ENCODE measurements at places on chromosomes 1 and 21.

DNA sequence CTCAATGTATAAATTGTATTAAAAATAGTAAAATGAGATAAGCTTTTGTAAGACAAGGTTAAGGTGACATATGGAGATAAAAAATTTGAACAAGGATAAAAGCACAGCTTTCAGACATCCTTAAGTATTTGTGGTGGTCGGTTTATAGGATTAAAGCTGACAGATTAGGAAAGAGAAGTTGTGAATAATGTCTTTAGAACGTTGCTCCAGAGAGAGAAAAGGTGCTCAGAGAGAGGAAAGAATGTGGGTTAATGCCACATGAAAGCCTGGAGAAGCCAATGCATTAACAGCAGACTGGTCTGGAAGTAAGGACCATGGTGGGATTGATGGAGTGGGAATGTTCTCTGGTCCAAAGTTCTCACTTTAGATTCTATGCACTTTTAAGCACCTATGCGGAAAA is 44.8 kb downstream of the ATP6V1G3 start:
- no peak for DNase-seq

GRCh38 chr1:160675641-160676410 is 29.0 kb upstream of the SLAMF1 start:
- peak; percentile 82 for DNase-seq

DNA sequence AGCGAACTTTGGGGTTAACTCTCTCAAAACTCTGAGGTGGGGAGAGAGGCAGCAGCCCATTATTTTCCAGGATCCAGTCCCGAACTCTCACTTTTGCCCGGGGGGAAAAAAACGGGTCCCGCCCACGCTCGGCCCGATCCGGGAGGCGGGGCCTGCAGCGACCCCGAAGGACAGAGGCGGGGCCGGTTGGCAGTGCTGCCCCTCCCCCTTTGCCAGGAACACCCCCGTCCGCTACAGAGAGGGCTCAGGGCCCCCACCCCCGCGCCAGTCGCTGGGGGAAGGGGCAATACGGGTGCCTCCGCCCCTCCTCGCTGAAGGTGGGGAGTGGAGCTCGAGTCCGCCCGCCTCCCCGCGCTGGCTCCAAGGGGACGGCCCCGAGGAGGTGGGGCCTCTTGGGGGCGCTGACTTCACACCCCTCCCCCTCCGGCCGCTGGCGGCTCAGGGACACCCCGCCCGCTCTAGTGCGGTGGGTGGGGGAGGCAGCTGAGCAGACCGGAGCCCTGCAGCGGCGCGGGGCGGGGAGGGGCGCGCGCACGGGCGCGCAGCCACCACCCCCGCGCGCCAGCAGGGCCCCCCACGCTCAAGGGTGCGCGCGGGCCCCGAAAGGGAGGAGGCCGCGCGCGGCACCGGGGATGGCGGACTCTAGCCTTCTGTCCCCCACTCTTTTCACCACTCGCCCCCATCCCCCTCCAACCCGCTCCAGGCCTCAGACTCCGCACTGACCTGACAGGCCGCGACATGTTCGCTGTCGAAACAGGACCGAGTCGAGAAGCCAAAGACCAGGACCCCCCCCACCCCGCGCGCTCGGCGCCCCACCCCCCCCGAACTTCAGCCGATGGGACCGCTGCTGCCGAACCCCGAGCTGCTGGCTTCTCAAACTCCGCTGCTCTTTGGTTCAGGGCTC is 496 bp downstream of the NUCKS1 start:
- DNase-seq: peak; percentile 96

DNA sequence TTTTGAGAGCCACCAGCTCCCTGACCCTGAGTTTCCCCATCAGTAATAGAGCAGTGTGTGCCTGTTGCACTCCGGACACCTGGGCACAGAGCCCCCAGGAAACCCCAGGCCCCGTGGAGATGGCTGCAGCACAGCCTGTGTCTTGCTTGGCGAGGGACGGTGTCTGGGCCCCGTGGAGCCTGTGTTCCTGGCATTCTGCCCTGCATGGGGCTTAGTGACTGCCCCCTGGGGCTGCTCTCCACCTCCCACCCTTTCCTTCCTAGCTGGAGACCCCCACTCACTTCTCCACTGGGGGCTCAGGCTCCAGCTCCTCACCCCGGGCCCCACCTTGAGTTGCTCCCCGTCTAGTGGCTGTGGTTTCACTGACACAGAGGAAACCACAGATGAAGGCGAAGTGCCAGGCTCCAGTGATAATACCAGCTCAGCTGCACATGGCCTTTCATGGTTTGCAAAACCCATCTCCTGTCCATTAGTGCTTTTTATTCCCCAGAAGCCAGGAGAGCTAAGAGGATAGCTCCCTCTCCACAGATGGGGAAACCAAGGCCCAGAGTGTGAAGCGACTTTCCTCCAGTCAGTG is 39.4 kb downstream of the DMRTB1 start:
- DNase-seq: no peak

DNA sequence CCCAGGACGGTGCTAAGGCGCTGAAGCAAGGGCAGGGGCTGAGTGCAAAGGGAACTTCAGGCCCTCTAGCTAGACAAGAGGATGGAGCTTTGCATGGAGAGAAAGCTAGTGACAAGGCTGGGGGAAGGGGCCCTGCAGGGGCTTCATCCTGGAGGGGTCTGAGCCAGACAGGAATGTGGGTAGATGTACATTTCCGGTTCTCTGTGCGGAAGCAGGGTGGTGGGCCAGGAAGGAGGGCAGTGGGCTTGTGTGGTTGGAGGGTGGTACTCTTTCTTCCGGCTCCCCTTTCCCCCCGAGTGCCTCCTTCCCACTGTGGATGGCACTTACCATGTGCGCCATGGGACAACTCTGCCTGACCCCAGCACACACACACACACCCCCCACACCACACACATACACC is 1.5 kb downstream of the KISS1 start:
- DNase-seq: no peak

DNA sequence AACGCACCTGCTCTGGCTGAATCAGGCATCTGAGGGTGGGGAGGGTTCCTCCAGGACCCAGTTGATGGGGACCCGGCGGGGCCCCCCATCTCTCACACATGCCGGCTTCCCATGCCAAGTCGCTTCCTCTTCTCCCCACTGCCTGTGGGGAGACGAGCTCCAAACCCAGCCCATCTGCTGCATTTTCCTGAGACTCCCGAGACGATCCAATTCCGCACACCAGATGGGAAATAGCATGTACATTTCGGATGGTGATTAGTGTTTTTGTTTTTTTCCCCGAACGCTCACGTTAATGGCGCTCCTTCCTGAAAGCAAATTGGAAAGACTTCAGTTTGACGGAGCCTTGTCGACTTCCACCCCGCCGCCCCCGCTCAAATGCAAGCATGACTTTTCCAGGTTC is 13.2 kb upstream of the GRIK3 start:
- no peak for DNase-seq

DNA sequence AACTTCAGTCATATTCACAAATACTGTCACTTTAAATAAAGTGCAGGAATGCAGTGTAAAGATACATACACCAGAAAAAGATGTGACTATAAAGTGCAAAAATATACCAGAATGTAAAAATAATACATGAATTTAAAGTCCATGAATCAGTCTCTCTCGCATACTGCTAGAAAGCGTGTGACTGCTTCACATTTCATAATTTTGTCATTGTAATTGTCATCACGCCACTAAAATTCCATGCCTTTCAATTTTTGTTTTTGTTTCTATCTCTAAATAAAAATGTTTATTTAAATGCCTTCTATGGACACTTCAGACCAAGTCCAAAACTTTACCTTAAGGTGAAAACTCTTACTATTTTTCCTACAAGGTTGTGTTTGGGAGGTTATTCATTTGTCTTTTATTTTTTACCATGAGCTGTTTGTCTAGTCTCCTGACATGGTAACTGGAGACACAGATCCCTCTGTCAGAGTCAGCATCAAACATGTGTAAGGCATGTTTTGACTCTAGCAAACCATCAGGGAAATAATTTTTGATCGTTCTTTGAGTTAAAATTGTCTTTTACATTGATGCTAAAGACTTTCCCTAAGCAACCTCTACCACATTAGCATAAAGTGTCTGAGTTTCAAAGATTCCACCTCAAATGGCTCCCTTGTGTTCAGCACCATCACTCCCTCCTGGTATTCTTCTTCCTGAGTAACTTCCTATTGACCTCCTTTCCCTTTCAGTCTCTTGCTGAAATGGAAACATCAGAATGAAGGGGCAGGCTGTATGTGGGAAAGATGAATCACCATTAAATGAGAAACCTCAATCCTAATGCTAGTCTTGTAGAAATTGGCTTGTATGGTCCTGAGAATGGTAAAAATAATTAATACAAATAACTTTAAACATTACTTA is 14.0 kb upstream of the AIM2 start:
- no peak for DNase-seq

DNA sequence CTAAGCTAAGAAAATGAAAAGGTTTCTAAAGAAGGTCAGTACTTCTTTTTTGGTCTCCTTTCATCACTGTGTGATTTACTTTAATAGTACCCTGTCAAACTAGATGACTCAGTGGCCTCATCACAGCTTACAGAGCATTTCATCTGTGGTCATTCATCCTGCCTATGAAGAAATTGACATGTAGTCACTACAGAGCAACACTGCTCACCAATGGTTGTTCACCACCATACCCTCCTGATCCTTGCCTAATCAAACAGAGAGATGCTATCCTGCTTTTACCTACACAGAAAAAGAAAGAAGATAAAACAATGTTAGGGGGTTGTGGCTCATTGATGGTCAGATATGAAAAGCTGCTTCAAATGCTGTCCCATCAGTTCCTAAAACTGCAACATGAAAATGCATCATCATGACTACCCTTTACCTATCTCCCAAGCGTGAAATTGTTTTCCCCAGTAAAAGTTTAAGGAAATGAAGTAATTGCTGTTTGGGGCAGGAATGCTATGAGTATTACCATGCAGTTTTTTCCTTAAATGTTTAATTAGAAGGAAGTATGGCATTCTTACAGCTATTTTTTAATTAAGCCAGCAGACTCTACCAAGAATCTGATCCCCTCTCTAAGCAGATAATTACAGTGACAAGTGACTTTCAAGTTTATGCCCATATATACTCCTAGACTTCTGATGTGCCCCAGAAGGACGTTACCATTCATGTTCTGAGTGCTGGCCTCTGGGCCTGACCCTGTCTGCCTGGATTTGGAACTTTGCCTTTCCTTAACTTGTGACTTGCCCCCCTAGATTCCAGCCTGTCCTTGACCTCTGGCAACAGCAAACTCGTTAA is 46.1 kb upstream of the FBXO28 start:
- no peak for DNase-seq

- DNase-seq: no peak
These were observed 280.4 kb downstream of the HLX start for GRCh38 chr1:221159608-221160007.

DNA sequence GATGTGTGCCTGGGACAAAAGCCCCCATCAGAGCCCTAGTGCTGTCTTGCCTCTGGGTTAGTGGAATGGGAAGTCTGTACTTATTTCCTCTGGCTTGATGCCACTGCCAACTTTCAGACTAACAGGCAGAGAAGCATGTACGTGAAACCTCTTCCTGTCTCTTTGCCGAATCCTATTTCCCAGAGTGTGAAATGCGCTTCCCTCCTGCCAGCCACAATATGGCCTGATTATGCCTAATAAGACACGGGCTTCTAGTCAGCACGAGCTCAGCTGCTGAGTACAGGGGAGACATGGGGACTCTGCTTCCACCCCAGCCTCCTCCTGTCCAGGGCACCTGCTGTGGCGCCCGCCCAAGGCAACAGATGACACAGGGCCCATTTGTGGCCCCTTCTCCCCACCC is 111.4 kb downstream of the KCND3 start:
- no peak for DNase-seq

DNA sequence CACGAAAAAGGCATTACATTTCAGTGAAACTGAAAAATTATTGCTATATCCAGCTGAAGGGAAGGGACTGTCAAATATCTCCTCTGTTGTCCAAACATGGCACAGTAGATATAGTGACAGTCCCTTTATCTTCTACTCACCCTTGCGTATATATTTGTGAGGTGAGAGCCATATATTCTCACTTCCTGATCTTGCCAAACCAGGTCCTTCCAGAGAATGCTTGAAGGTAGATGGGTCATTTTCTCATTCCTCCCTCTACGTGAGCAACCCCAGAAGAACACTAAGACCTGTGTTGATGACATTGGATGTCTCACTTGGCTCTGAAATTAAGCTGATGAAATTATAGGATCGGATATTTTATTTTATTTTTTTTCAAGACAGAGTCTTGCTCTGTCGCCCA is 151.2 kb downstream of the DHRS3 start:
- no peak for DNase-seq

DNA sequence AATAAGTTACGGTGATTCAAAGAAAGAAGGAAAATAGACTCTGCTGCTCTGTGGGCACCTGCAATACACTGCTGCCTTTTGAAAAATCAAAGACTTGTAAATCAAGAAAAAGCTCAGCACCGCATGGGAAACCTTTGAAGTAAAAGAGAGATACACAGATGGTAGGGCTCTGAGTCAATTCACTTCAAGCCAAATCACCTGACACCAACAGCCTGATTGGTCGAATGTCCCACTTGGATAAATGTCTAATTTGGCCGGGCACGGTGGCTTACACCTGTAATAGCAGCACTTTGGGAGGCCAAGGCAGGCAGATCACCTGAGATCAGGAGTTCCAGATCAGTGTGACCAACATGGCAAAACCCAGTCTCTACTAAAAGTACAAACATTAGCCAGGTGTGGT is 19.2 kb upstream of the RCAN3 start:
- DNase-seq: no peak

DNA sequence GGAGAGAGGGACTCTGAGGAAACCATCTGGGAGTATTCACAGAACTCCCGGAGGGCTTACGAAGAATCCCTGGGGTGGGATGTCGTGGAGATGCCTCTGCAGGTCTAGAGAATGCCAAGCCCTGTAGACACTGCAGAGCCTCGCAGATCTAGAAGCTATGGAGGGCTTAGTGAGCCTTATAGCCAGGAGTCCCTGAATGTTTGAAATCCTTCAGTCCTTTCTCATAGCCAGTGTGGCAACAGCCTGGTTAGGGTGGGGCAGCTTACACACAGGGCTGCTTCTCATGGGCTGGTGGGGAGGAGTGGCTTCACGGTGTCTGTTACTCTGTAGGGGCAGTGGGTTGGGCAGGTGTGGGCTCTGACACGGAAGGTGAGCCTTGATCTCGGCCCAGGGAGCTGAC is 44.2 kb upstream of the KDM4A start:
- DNase-seq: no peak

GRCh38 chr1:194103516-194104246 is 917.3 kb upstream of the B3GALT2 start:
- DNase-seq: no peak

DNA sequence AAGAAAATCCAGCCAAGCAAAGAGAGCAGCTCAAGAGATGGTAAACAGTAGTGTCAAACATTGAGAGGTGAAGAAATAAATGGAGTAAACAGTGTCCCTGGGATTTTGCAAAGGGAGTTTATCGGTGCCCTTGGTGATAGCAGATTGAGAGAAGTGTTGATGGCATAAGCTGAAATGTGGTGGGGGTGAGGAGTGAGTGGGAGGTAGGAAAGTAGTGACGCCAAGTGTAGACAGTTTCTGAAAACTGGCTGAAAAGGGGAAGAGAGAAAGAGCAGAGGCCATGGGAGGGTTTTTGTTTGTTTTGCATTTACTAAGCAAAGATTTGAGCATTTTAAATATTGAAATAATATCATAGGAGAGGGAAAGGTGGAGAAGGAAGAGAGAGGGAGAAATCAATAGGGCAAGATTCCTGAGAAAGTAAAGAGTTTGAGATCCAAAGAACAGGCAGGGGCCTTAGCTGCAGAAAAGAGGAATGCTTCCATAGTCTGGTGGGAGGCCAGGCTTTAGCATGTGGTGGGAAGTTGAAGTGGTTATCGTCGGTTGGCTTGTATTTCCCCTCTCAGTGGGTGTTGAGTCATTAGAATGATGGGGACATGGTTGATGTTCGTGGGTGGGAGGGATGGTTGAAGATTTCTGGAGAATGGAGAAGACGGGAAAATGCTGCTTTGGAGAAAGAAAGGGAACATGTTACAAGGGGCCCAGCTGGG is 26.8 kb upstream of the RASAL2 start:
- DNase-seq: no peak
